Neuronal stem cell (in vitro differentiated cells): ENCODE measurements at places on chromosomes 3 and 15.

- no peak overlapping the region for H3K27ac ChIP-seq
- DNase-seq: no peak
- H3K27me3 ChIP-seq: no peaks in the 10 kb centered on the region
- no peaks in the 10 kb centered on the region for H3K4me1 ChIP-seq
Observed at GRCh38 chr3:51559411-51559888, 20.9 kb downstream of the RAD54L2 start.

DNA sequence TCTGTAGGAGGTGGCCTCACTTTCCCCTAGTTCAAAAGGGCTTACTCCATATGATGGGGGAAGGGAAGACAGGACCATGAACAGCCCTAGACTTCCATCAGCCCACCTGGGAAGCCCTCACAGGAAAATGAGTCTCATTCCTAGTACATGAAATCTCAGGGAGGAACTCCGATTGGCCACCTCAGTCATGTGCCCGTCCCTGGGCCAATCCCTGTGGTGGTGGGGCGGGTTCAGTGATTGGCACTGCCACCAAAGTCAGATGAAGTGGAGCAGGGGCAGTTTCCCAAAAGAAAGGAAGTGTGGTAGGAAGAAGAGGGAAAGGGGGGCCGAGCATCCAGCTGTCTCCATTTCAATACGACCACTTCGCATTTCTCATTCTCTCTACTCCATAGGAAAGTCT lies 25.9 kb upstream of the GP9 start:
- no peak for DNase-seq
- peaks cover 93% of the 10 kb centered on the region for H3K36me3 ChIP-seq
- no peak overlapping the region for H3K27ac ChIP-seq
- H3K27me3 ChIP-seq: no peaks in the 10 kb centered on the region

GRCh38 chr3:174198199-174198598 lies 660.9 kb upstream of the NAALADL2 start:
- H3K27ac ChIP-seq: no peak overlapping the region
- no peak for DNase-seq
- H3K4me3 ChIP-seq: no peak overlapping the region

DNA sequence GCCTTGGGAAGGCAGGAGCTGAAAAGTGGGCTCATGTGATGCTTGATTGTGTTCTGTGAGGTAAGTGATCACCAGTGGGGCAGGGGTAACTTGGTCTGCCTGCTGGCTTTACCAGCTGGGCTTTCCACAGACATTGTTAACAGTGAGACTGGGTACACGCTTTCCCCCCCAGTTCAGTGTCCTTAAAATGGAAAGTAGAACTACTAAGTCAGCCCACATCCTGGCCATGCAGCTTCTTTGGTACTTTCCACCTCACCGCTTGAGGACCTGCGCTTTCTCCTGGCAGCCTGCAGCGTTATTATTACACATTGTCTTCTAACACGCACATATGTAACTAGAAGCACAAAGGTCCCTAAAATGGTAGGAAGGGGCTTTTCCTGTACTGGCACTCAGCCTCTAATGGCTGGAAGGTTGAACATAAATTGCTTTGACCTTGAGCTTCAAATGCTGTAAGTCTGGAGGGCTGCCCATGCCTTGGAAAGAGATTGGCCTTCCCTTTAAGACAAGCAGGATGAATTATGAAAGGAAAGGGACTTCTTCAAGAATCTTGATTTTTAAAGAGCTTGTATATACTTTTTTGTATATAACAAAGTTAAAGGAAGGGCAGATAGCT lies 216.1 kb upstream of the ROPN1 start:
- no peak overlapping the region for H3K27ac ChIP-seq
- no peak overlapping the region for H3K4me3 ChIP-seq
- peaks cover 3% of the 10 kb centered on the region for H3K4me1 ChIP-seq

- H3K27ac ChIP-seq: no peak overlapping the region
- no peak overlapping the region for H3K4me3 ChIP-seq
- H3K36me3 ChIP-seq: no peaks in the 10 kb centered on the region
- DNase-seq: no peak
- H3K4me1 ChIP-seq: peaks cover 8% of the 10 kb centered on the region
Observed at GRCh38 chr3:141330235-141330634, 38.1 kb upstream of the ZBTB38 start.

DNA sequence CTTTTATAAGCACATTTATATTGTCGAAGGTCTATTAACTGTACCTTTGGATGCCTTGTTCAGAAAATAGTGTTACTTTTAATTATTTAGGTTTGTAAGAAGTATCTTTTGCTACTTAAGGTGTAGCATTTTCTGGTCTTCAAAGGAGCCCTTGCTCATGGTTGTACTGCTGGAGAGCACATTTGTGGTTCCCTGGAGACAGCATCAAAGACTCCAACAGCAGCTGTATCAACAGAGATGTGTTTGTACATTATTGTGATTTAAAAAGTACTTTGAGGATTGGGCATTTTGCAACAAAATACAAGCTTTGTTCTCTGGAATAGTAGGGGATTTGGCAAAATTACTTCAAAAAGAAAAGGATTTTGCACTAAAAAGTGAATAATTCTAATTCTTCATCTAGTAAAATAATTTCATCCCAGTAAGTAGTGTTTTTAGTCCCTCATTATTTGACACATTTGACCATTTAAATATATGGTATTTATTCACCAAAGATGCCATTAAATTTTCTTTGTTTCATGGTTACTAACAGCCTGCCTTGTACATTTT lies 16.5 kb downstream of the TBC1D23 start:
- H3K27me3 ChIP-seq: no peaks in the 10 kb centered on the region
- peaks cover 6% of the 10 kb centered on the region for H3K4me1 ChIP-seq
- H3K27ac ChIP-seq: no peak overlapping the region
- no peaks in the 10 kb centered on the region for H3K36me3 ChIP-seq
- no peak overlapping the region for H3K4me3 ChIP-seq

DNA sequence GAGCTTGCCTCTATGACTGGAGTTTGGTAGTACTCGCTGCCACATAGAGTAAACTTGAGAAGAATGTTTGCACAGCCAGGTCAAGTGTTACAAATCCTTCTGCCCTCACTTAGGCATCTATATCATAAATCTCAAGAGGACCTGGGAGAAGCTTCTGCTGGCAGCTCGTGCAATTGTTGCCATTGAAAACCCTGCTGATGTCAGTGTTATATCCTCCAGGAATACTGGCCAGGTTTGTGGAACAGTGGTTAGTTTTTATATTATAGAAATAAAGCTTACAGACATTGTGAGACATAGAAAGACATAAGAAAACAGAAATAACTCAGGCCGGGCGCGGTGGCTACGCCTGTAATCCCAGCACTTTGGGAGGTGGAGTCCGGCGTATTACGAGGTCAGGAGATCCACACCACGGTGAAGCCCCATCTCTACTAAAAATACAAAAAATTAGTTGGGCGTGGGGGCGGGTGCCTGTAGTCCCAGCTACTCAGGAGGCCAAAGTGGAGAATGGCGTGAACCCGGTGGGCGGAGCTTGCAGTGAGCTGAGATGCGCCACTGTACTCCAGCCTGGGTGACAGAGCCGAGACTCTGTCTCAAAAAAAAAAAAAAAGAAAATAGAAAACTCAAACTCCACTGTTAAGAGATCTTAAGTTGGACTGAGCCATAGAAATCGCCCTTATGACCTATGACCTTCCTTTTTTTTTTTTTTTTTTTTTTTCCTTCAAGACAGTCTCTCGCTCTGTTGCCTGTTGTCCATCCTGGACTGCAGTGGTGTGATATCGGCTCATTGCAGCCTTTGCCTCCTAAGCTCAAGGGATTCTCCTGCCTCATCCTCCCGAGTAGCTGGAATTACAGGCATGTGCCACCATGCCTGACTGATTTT lies 2.2 kb downstream of the RPSA start:
- H3K27me3 ChIP-seq: no peaks in the 10 kb centered on the region
- H3K36me3 ChIP-seq: peaks cover 42% of the 10 kb centered on the region
- peak overlapping the region; percentile 81 for H3K4me3 ChIP-seq
- H3K4me1 ChIP-seq: peaks cover 5% of the 10 kb centered on the region
- no peak overlapping the region for H3K27ac ChIP-seq

GRCh38 chr3:147407114-147407497 lies 763 bp upstream of the ZIC4 start:
- H3K4me1 ChIP-seq: peaks cover 8% of the 10 kb centered on the region
- H3K27ac ChIP-seq: no peak overlapping the region
- H3K4me3 ChIP-seq: no peak overlapping the region
- H3K36me3 ChIP-seq: no peaks in the 10 kb centered on the region
- DNase-seq: peak; percentile 42
- peaks cover 25% of the 10 kb centered on the region for H3K27me3 ChIP-seq

GRCh38 chr15:65611888-65612615 lies 1.1 kb upstream of the INTS14 start:
- H3K27me3 ChIP-seq: no peaks in the 10 kb centered on the region
- peak overlapping the region; percentile 89 for H3K27ac ChIP-seq
- DNase-seq: peak; percentile 9
- peaks cover 8% of the 10 kb centered on the region for H3K4me1 ChIP-seq

DNA sequence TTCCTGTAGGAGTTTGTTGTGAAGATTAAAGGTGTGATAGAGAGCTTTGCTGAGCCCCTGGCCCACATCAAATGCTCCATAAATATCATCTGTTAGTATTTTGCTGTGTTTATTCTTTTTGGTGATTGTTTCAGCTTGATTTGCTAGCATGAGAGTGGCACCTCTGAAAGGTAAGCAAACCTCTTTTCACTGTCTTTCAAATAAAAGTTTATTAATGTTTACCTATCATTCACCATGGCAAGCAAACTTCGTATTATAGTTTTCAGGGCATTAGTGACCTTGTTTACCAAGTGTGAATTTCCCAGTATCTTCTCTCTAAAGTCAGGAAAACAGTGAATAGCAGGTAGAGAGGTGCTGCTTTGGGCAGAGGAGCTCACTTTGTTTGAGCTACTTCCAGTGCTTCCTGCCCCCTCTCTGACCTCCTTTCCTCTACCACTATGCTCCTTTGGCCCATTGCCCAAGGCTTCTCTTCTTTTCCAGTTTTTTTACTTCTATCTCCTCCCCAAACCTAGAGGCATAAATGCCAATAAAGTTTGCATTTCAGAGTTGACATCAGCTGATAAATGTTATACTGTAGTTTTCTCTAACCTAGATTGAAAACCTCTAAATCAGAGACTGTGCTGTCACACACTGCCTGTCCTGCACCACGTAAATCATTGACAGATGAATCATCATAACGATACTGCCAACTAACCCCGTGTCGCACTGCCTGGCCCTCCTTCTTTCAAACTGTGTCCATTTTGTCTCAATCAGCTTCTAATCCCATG lies 569.0 kb downstream of the TUSC7 start:
- H3K4me3 ChIP-seq: no peak overlapping the region
- H3K27ac ChIP-seq: no peak overlapping the region
- DNase-seq: no peak
- no peaks in the 10 kb centered on the region for H3K36me3 ChIP-seq
- no peaks in the 10 kb centered on the region for H3K27me3 ChIP-seq
- no peaks in the 10 kb centered on the region for H3K4me1 ChIP-seq

GRCh38 chr3:14853271-14853951 lies 34.6 kb downstream of the FGD5 start:
- DNase-seq: no peak
- no peaks in the 10 kb centered on the region for H3K36me3 ChIP-seq
- H3K4me1 ChIP-seq: peaks cover 3% of the 10 kb centered on the region
- H3K4me3 ChIP-seq: no peak overlapping the region
- no peaks in the 10 kb centered on the region for H3K27me3 ChIP-seq

- no peak overlapping the region for H3K4me3 ChIP-seq
- H3K4me1 ChIP-seq: no peaks in the 10 kb centered on the region
- H3K27ac ChIP-seq: no peak overlapping the region
- DNase-seq: no peak
- peaks cover 2% of the 10 kb centered on the region for H3K36me3 ChIP-seq
- H3K27me3 ChIP-seq: no peaks in the 10 kb centered on the region
Observed at GRCh38 chr3:122956693-122957455, 70.7 kb downstream of the SEMA5B start.

- peaks cover 5% of the 10 kb centered on the region for H3K4me1 ChIP-seq
- no peaks in the 10 kb centered on the region for H3K36me3 ChIP-seq
Observed at GRCh38 chr3:34351882-34352777, 553.7 kb downstream of the PDCD6IP start.

DNA sequence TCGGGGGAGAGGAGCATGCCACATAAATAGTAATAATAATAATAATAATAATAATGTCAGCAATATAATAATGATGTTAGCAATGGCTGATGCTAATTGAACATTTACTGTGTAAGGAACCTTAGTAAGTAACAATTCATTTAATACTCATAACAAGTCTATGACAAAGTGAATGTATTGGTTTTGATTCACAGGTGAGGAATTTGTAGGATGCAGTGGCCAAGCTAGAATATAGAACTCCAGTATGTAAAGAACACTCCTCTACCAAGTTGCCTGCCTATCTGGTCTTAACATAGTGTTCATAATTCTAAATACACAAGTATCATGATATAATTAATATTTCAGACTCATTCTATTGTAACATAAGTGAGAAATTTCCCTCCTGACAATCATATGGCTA lies 1016.5 kb downstream of the ROBO1 start:
- H3K36me3 ChIP-seq: peaks cover 1% of the 10 kb centered on the region
- no peak for DNase-seq
- H3K4me1 ChIP-seq: peaks cover 2% of the 10 kb centered on the region

- H3K36me3 ChIP-seq: no peaks in the 10 kb centered on the region
- H3K27me3 ChIP-seq: no peaks in the 10 kb centered on the region
- H3K4me1 ChIP-seq: peaks cover 11% of the 10 kb centered on the region
- H3K4me3 ChIP-seq: no peak overlapping the region
- DNase-seq: no peak
Observed at GRCh38 chr15:63896336-63897115, 62.8 kb upstream of the HERC1 start.

- no peak overlapping the region for H3K4me3 ChIP-seq
- no peak overlapping the region for H3K27ac ChIP-seq
- DNase-seq: no peak
Observed at GRCh38 chr3:21520106-21520963, 230.7 kb downstream of the ZNF385D start.

DNA sequence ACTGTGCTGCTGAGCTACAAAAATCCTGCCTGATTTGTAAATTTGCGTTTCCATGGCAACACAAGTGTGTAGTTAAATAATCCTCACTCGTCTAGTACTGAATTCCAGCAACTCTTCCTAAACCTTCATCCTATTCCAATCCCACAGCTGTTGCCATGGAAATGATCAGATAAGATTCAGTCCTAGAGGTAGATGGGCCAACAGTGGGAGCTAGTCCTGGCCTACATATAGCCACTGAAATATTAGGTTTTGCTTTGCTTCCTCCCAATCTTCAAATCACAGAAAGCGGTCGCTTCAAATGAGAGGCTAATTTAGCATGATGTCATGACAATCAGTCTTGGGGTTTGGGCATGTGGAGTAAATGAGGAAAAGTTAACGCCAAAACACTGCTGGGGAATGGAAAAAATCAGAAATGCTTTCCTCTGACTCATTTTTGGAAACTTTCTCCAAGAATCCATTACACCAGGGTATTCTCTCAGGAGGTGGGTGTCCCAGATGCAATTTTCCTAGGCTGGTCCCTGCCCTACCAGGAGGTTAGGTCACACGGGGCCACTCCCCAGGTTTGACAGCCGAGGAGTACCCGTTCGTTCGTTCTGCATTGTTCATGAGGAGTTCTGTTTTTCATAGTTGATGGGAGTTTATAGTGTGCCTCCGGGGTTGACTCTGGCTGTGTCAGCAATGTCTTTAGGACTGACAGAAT lies 159.2 kb upstream of the SLCO3A1 start:
- no peaks in the 10 kb centered on the region for H3K36me3 ChIP-seq
- no peaks in the 10 kb centered on the region for H3K27me3 ChIP-seq
- H3K4me3 ChIP-seq: no peak overlapping the region
- no peak overlapping the region for H3K27ac ChIP-seq

GRCh38 chr15:68897016-68897415 lies 33.3 kb upstream of the SPESP1 start:
- no peaks in the 10 kb centered on the region for H3K27me3 ChIP-seq
- H3K27ac ChIP-seq: no peak overlapping the region
- no peak for DNase-seq
- H3K4me3 ChIP-seq: no peak overlapping the region
